Stimulated activated CD4-positive, alpha-beta T cell treated with anti-CD3 and anti-CD28 coated beads, Interleukin-2, amount 100 ng/mL, for 48 hours (primary cell): ENCODE measurements at places on chromosomes 5 and 9.
A peak's percentile ranks its signal among the peaks of the same experiment; 100 is the strongest.

GRCh38 chr5:94544031-94544650 is 74.3 kb downstream of the KIAA0825 start:
- DNase-seq, result no peak

DNA sequence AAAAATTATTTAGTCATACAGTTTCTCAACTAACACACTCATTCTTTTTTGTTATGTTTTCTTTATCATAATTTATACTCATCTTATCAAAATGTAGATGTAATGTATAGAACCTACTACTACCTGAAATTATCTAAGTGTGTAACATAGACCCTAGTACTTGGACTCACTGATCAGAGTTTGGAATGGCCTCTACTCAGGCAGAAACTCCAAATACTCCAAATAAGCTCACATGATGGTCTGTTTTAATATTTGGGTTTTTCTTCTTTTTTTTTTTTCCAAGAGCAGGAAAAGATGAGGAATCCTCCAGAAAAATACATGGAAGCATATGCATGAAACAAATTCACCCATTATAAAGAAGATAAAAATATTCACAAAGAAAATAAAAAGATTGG is 126.3 kb downstream of the PDE4D start:
- no peak for DNase-seq

DNA sequence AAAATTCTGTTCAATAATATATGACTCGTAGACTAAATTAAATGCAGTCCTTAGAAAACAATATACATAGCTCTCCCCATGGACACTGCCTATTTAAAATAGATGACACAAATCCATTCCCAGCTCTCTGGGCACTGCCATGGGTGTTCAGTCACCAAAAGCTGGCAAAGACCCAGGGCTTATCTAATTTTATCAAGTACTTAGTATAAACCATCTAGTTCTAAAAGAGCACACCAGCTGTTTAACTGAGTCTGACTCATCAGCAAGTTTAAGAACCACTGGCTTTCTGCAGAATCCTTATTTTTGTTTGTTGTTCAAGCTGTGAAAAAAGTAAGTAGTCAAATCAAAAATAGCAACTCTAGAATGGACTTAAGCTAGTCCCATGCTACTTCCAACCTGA is 107.6 kb downstream of the PLPP1 start:
- no peak for DNase-seq

DNA sequence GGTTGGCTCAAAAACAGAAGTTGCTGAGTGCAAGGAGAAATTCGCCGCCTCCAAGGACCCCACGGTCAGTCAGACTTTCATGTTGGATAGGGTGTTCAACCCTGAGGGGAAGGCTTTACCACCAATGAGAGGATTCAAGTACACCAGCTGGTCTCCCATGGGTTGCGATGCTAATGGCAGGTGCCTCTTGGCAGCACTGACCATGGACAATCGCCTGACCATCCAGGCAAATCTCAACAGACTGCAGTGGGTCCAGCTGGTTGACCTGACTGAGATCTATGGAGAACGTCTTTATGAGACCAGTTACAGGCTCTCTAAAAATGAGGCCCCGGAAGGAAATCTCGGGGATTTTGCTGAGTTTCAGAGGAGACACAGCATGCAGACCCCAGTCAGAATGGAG is 7.7 kb downstream of the GTF3C4 start:
- DNase-seq, result no peak

DNA sequence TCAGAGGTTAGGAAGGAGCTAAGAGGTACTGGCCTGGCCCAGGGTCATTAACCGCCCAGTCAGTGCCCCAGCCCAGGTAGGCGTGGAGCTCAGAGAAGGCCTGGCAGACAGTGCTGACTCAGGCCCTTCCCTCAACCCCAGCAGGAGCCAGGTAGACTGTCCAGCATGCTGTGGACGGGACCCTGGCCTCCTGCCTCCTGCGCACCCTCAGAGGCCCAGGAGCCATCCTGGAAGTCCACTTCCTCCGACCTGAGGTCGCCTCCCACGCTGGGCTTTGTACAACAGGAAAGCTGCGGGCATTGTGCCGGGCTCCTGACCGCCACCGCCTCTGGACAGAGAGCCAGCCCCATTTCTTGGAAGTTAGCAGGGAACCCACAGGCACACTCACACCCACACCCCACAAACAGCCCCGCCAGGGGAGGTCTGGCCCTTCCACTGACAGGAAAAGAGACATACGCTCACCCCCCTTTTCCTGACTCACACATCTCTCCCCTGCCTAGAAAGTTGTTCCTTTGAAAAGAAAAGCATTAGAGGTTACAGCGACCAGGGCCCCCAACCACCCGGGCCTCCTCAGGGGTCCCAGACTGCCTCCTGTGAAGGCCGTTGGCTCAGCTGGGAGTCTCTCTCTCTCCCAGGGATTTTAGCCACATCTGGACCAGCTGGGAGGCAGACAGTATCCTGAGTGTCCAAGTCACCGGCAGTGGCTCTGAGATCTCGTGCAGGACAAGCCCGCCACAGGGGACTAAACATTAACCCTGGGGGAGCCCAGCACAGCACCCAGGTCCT is 7.7 kb downstream of the RALGDS start:
- no peak for DNase-seq

DNA sequence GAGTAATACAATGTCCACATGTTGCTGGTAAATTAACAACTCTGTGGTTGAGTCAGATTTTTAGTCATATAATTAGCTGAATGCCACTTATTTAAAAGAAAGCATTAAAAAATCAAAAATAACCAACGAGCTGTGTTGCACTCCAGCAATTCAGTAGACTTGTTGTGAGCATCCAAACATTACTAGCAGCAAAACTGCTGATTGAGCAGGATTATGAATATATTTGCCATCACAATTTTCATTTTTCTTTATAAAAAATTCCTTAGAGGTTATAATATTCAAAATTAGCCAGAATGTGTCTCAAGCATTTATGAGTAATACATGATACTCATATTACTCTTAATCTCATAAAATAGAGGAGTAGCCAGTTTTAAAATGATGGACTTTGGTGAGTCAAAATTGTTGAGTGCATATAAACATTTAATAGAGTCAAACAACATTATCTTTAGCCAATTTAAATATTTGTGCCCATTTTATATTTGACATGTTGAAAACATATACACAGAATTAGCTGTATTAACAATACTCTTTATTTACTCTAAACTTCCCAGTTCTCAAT is 44.0 kb downstream of the ST8SIA4 start:
- DNase-seq, result no peak

- DNase-seq, result peak; percentile 32
These were observed 525.6 kb downstream of the PDE4D start for GRCh38 chr5:59367791-59368394.

GRCh38 chr5:139758510-139759075 is 37.0 kb upstream of the PSD2 start:
- DNase-seq, result no peak

DNA sequence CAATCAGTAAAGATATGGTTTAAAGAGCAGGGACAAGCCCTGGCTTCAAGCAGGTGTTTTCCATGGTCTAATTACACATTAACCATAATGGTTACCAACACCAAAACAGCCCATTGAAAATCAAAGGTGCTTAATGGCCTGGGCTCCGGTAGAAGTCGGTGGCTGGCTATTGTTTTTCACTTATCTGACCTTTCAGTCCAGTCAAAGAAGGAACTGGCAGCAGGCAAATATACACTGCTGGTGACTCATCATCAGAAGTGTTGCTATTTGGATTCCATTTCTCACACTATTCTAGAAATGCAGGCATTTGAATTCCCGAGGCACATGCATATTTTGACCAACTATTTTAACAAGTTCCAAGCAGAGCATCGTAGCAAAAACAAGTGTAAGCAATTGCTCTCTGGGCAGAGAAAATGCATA is 26.3 kb upstream of the GABRP start:
- no peak for DNase-seq

GRCh38 chr9:18606281-18606680 is 132.3 kb downstream of the ADAMTSL1 start:
- no peak for DNase-seq

DNA sequence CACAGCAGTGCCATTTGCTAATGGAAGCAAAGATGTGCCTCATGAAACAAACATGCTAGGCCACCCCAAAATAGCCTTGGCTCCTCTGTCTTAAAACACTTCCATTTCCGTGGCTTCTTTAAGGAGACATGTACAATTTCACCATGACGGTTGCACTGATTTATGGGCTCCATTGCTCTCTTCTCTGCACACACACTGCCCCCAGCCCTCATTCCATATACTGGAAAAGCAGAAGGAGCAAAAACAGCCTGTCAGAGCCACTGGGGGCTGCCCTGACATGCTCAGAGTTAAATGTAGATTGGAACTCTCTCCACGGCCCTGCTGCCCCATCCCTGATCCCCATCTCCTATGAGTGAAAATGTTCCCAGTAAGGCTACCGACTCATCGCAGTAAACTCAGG is 114.8 kb downstream of the ROR2 start:
- DNase-seq, result no peak

DNA sequence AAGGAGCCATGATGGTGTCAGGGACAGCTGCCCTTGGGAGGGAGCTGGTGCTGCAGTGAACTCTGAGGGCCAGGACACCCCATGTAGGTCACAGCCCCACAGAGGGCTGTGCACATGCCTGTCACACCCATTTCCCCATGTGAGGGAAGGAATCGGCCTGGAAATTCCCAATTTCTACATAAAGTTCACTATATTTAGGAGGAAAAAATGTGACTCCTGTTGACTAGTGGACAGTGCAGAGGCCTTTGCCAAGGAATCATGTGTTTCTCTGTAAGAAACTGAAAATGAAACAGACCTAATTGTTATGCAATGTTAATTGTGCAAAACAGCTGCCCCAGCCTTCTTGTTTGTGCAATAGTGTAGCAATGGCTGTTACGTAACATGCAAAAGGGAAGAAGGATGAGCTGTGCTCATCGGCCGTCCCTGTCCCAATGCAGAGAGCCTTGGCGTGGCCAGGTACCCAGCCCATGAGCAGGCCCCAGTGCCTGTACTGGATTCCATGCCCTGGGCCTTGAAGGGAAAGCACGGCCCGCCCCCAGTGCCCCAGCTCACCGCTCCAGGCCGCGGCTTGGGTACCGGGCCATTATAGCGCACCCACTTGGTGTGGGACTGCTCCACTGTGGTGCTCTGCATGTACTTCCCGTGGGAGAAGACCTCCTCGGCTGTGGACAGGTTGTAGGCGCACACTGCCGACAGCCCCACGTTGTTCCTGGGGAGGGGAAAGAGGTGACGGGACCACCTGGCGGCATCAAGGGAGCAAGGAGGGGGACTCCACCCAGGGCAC is 70.0 kb downstream of the SECISBP2 start:
- no peak for DNase-seq

GRCh38 chr5:151661968-151662732 is 24.6 kb downstream of the SPARC start:
- DNase-seq, result no peak

DNA sequence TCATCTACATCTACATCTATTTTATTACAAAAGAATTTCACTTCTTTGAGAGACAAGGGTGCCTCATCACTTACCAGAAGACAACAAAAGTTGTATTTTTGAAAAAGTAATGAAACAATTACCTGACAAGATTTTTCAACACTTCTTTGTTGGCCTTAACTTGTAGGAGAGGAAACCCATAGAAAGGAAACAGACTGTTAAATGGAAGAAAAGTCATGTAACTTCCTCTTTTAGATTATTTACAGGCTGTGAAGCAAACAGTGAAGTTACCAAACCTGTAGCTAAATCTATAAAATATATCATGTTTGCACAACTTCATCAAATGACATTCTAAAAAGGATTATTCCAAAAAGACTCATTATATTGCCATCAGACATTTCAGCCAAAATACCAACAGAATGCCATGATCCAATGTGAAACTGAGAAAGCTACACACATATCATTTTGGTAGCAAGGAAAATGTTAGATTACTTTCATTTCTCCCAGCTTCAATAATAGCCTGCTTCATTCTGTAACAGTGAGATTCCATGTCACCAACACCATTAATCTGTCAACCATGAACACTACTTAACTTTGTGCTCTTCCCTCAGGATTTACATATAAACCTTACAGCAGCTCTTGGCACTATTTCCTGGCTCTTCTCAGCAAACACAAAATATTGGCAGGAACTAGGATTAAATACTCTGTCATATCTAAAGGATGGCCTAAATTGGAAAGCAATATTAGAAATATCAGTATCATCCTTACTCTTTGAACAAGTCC is 122.5 kb downstream of the MCTP1 start:
- no peak for DNase-seq

GRCh38 chr9:7930613-7931012 is 131.0 kb upstream of the DMAC1 start:
- no peak for DNase-seq

GRCh38 chr5:115600766-115601165 is 1.5 kb downstream of the TICAM2 start:
- DNase-seq, result no peak

- no peak for DNase-seq
These were observed 16.5 kb downstream of the ZNF462 start for GRCh38 chr9:106879439-106879882.

- DNase-seq, result no peak
These were observed 155.5 kb downstream of the FGF10 start for GRCh38 chr5:44233691-44234090.

DNA sequence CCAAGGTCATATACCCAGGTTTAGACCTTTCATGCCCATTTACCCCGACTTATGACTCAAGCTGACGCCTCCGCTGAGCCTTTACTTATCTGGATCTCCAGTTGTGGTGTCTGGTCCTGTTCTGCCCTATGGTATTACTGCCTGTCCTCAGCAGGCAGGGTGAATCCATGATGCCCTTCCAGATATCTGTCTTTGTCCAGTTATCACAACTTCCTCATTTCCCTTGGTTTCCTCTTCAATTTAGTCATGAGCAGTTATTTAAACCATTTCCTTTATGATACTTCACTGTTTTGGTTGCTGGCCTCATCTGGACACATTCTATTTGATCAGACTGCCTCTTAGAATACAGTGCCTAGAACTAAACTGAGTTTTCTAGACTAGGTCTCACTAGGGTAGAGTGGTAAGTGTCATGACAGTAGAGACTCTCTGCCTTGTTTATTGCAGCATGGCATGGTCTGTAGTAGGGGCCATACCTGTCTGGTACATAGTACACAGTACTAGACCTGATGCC is 93.3 kb downstream of the MELK start:
- no peak for DNase-seq

DNA sequence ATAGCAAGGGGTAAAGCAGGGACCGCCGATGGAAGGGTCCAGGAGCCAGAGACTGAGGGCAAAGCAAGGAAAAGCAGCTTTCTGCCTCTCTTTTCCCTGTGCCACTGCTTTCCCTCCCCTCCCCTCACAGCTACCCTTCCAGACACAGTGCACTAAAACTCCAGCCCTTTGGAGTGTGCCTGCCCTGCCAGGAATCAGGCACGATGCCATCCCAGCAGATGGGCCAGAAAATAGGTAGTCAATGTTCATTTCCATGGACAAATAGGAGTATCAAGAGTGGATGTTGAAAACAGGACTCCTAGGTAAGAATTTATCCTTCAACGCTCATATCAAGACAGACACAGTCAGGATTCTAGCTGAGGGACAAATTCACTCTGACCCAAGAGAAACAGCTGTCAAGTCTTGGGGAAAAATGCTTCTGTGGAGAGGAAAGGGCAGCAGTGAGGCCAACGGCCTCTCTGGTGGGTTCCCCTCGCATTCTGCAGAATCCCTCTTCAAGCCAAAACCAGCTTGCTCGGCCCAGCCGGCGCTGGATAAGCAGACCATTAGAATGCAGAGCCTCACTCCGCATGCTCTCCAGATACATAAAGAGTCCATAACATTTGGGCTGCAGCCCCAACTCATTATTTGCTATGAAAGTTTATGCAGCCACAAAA is 138.0 kb downstream of the CAAP1 start:
- DNase-seq, result no peak

GRCh38 chr5:96952118-96952750 is 16.4 kb downstream of the LNPEP start:
- DNase-seq, result no peak

- DNase-seq, result no peak
These were observed 13.4 kb upstream of the RAD23B start for GRCh38 chr9:107269681-107270080.
